ENCODE measurements at places on chromosomes 12 and 14.

- no peak for DNase-seq
Measured at GRCh38 chr12:26185532-26186320, 9.6 kb upstream of the SSPN start.

DNA sequence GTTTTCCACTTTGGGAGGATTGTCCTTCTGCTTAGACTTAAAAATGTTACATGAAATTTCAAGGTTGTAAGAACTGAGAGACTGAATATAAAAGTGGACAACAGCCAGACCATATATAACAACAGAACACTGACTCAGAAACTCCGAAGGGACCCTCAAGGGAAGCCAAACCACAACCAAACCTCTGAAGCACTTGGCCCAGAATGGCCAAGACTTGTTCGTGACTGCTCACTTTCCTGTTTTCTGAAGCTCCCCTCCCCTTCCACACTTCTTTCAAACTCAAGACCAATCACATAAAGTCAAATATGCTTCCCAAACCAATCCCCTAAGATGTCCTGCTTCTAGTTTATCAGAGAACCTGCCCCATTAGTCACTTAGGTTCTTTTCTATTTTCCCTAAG, 13.7 kb downstream of the OR6J1 start:
- DNase-seq = no peak

- DNase-seq = no peak
Measured at GRCh38 chr12:101552277-101552676, 42.5 kb upstream of the MYBPC1 start.

- DNase-seq = no peak
Measured at GRCh38 chr12:23847857-23848256, 101.6 kb downstream of the SOX5 start.

- DNase-seq = peak; percentile 83
Measured at GRCh38 chr14:75340921-75341320, 62.3 kb downstream of the FOS start.

DNA sequence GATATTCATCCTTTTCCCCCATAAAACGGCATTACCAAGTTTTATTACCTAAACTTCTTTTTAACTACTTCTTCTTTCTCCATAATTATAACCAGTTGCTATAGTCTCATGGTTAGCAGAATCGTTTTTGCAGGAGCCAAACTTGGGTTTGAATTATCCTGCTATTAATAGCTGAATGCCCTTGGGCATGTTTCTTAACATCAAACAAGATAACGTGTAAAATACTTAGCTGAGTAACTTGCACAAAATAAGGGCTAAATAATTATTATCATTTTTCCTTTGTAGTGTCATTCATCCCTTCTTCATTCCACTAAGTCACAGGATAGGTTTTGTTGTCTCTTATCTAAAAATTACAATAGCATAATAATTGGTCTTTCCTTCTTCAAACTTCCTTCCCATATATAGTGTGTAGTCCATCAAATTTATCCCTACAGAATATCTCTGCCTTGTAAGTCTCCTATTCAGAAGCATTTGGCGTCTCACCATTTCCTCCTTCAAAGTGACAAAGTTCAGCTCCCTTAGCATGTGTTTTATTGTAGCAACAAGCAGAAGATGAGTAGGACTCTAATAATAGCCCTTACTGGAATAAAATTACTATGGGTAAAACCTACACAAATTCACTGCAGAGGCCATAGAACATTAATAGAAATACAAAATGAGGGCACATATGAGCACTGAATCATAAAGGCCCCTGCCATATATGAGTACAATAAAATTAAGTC, 63.8 kb downstream of the FAR2 start:
- DNase-seq = no peak

DNA sequence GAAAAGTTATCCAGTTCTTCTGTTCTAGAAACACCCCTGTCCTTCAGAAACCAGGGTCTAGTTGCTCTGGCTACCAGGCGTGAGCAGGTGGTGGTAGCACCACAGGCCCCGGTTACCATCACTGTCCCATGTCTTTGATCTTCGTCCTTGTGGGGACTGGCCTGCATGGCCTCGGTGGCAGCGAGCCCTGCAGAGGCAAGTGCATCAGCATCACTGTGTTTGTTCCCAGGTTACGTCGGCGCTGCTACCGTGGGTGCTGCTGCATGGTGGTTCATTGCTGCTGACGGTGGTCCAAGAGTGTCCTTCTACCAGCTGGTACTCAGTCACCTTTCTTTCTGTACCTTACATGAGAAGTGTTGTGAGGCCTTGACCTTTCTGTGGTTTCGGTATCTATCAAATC, 58.9 kb downstream of the ANAPC7 start:
- no peak for DNase-seq

DNA sequence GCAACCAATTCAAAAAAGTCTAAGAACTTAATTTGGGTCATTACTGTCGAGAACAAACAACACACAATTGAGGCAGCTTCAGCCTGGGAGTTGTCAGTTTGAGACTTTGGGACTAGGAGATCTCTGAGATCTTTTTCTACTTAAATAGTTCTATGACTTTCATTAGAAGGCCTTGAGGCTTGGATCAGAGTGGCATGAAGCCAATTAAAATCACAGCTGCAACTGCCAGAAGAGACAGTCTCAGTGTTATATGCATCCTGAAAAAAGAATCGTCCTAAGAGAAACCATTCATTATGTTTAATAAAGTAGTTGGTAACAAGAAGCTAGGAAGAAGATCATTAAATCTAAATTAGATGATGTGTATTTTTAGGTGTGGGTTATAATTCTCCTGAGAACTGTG, 170.8 kb upstream of the RASSF8 start:
- DNase-seq = no peak

GRCh38 chr12:69068448-69068847, 135.5 kb upstream of the CPM start:
- DNase-seq = no peak

- DNase-seq = no peak
Measured at GRCh38 chr12:66693901-66694513, 15.1 kb upstream of the GRIP1 start.

- DNase-seq = no peak
Measured at GRCh38 chr12:118813778-118814357, 167.5 kb upstream of the SRRM4 start.

DNA sequence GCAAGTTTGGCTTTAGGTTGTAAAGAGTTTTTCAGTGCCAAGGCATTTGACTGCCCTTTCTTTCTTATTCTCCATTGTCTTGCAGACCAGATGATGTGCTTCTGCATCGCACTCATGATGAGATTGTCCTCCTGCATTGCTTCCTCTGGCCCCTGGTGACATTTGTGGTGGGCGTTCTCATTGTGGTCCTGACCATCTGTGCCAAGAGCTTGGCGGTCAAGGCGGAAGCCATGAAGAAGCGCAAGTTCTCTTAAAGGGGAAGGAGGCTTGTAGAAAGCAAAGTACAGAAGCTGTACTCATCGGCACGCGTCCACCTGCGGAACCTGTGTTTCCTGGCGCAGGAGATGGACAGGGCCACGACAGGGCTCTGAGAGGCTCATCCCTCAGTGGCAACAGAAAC, 64.3 kb downstream of the KCNMB4 start:
- DNase-seq = no peak

DNA sequence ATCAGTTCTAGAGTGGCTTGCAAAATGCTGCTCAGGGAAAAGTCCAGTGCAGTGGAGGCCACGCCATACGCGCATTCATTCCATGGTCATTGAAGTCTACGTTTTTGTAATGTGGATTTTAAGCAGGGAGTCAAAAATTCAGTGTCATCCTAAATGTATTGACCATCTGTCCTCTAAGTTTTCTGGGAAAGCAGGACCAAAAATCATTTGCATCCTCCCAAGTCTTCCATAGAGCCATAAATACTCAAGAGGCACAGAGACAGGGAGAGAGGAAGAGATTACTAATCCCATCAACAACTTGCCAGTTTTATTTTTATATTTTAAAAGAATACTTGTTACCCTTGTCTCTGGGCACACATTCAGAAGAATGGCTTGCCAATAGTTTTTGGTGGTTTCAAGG, 36.9 kb downstream of the RHOJ start:
- no peak for DNase-seq

DNA sequence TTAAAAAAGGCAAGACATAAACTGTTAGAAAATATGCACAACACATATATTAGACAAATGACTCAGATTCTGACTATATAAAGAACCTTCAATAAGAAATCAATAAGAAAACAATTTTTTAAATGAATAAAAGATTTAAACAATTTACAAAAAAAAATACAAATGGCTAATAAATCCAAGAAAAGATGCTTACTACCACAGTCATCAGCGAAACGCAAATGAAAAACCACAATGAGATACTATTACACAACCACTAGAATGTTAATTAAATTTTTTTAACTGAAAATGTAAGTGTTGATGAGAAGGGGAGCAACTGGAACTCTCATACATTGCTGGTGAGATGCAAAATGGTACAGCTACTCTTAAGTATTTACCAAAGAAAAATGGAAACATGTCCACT, 24.4 kb downstream of the OSBPL8 start:
- DNase-seq = no peak

- peak; percentile 45 for DNase-seq
Measured at GRCh38 chr12:31324116-31324844, 1.7 kb downstream of the SINHCAF start.

GRCh38 chr14:38250331-38250730, 5.6 kb downstream of the CLEC14A start:
- no peak for DNase-seq

DNA sequence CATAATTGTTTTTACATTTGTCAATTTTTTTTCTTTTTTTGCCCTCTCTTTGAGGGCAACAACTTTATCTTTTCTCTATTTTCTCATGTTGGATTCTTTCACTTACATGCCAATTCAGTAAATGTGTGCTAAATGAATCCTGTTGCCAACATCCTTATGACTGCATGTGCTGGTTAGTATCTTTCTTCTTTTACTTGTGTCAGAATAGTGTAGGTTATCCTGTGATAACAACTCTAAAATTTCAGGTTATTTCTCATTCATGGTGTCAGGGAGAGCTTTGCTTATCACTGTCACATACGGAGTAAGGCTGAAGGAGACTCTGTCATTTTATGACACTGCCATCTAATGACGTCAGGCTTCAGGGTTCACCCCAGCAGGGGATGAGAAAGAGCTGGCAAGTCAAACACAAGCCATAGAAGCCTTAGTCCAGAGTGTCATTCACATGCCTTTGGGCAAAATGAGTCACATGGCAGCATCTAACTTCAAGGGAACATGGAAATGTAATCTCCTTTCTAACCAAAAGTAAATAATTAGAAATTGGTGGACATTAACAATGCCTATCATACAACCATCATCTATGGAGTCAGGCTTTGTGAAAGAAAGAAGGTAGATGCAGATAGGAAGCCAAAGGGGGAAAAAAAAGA, 242.5 kb upstream of the ATP2B1 start:
- DNase-seq = no peak

DNA sequence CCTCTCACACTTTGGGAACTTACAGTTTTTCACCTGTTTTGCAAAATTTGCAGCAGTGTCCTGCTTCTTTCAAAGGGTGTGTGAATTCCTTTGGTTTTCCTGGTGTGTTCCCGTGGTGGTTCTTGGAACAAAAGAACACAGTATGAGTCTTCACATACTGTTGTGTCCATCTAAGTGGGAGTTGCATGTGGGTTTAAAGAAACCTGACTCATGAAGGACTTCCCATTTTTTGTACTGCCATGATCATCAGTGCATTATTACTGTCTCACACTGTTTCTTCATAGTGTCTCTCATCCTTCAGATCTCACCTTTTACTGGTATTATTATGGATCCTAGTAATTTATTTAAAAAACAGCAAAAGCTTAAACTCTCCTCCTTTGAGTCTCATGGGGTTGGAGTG, 3.8 kb upstream of the GZMH start:
- DNase-seq = no peak

- no peak for DNase-seq
Measured at GRCh38 chr12:3302401-3303041, 188.5 kb upstream of the PRMT8 start.

DNA sequence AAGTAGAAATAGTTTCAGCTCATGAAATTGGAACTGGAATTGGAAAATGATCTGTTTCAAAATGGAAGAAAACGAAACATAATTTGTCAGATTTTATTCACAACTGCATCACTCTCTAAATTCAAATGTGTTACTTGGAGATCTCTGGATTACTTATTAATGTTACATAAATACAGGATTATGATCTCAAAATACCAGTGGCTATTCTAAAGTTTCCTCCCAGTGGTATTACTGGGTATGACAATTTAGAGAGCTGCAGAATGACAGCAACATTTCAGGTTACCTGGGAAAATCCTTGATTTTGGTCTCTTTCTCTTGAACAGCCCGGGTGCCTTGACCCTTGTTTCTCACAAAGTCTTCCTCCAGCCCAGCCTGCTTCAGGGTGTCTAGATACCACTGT, 14.2 kb downstream of the FAM161B start:
- no peak for DNase-seq

- no peak for DNase-seq
Measured at GRCh38 chr12:3077572-3078081, 448 bp downstream of the TSPAN9 start.

- no peak for DNase-seq
Measured at GRCh38 chr14:35213869-35214387, 78.3 kb upstream of the PSMA6 start.

GRCh38 chr12:79857675-79858074, 77.2 kb downstream of the PPP1R12A start:
- DNase-seq = no peak

DNA sequence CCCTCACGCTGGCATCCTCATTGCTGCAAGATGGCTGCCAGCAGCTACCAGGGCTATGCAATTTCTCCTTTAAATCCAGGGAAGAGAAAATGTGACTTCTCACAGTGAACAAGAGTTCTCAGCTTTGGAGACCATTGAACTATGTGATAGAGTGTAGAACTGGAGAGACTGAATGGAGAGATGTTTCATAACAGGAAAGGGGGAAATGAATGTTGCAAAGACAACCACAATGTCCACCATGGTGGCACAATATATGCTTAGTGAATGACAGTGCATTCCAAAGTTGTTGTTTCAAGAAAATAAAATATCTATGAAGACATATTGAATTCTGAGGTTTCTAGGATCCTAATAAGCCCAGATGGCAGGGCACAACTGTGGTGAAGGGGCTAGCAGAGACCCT, 13.2 kb upstream of the COCH start:
- peak; percentile 60 for DNase-seq

- DNase-seq = no peak
Measured at GRCh38 chr12:105464406-105464805, 133.9 kb downstream of the C12orf75 start.

DNA sequence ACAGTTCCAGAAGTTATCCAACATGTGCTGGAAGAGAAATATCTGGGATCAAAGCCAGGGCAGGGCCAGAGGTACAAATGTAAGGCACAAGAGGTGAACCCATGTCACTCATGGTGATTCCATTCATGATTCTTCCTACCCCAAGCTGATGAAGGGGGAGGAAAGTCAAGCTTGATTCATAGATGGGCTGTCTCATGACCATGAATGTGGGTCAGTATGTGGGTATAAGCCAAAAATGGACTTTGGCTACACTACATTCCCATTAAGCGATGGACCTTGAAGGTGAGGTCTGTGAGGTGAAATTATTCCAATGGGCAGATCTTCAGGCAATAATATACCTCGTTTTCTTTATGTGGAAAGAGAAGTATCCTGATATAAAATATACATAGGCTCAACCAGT, 217.1 kb downstream of the BTG1 start:
- DNase-seq = no peak

GRCh38 chr12:51517316-51517715, 73.7 kb upstream of the SCN8A start:
- DNase-seq = no peak

GRCh38 chr12:9640024-9640423, 29.5 kb upstream of the CLEC2D start:
- no peak for DNase-seq
